NB4 (cell line): ENCODE measurements at places on chromosomes 12 and 14.
A peak's percentile ranks its signal among the peaks of the same experiment; 100 is the strongest.

DNA sequence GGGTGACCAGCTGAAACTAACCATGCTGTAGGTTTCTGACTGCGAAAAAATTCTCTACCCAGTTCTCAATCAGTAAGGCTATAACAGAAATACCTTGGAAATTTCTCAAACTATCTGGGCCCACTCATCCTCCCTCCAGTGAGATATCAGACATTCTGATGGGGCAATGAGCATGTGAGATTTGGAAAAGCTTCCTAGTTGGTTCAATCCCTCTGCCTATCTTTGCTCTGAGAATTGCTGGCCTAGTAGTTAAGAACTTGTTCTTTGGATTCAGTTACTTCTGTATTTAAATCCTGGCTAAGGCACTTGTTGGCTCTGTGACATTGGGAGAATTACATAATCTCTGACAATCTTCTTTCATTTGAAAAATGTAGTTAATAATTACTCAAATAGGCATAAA is 119.4 kb downstream of the SLC15A5 start:
- DNase-seq = no peak

GRCh38 chr12:121740847-121741246 is 28.3 kb downstream of the TMEM120B start:
- DNase-seq = no peak

DNA sequence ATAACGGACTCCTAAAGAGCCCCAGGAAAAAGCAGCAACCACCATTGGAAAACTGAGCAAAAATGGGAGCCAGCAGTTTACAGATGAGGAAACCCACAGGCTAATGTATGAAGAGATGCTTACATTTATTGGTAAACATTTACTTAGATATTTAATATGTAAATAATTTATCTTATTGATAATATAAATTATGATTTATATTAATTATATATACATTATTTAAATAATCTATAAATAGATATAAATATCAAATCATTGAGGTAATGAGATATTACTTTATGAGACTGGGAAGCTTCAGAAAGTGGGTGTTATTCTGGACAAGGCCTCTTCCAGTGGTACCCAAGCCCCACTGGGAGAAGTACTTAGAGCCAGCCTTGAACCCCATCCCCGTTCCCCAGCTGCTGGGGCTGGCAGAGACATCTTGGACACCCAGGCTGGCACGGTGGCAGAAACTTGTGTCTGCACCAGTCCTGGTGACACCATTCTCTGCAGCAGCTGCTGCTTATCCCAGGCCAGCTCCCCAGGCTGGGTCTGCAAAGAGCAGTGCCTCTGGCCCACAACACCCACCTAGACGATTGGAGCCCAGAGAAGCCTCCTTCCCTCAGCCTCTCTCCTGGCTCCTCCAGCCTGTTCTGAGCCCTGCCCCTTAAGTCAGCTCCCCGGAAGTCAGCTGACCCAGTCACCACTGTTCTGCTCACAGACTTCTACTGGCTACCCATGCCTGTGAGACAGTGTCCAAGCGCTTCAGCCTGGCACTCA is 25.9 kb downstream of the ISCA2 start:
- DNase-seq = no peak

DNA sequence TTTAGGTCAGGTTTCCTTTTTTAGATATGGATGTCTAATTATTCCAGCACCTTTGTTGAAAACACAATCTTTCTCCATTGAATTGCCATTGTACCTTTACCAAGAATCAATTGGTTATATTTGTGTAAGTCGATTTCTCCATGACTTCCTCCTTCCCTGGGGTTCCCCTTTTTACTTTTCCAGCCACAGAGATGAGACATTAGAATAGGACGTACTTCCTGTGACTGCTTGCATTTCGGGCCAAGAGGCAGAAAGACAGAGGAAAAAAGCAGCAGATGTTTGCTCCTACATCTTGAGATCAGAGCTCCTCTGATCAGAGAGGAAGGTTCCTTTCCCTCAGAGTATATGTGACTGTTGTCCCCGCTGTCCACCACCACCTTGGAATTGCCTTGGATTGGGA is 453.7 kb upstream of the RGS6 start:
- DNase-seq = peak; percentile 83

DNA sequence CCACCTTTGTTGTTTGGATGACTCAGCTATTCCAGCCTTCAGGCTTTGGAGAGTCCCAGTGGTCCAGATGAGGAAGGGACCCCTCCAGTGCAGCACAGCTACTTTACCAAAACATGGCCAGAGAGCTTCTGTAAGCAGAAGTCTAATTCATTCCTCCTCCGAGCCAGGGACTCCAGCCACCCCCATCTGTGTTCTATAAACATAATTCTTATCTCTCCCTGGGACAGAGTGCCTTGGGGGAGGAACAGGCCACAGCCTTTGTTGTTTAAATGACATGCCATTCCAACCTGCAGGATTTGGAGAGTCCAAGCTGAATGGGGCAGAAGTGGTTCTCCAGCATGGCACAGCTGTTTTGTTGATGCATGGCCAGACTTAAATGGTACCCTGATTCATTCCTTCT is 994.0 kb downstream of the TRHDE start:
- no peak for DNase-seq

GRCh38 chr12:46660276-46660675 is 165.5 kb downstream of the SLC38A4 start:
- peak; percentile 25 for DNase-seq

- peak; percentile 98 for DNase-seq
Observed at GRCh38 chr12:57771236-57771872, 551 bp downstream of the METTL1 start.

- no peak for DNase-seq
Observed at GRCh38 chr12:100675432-100675831, 101.9 kb downstream of the GAS2L3 start.

DNA sequence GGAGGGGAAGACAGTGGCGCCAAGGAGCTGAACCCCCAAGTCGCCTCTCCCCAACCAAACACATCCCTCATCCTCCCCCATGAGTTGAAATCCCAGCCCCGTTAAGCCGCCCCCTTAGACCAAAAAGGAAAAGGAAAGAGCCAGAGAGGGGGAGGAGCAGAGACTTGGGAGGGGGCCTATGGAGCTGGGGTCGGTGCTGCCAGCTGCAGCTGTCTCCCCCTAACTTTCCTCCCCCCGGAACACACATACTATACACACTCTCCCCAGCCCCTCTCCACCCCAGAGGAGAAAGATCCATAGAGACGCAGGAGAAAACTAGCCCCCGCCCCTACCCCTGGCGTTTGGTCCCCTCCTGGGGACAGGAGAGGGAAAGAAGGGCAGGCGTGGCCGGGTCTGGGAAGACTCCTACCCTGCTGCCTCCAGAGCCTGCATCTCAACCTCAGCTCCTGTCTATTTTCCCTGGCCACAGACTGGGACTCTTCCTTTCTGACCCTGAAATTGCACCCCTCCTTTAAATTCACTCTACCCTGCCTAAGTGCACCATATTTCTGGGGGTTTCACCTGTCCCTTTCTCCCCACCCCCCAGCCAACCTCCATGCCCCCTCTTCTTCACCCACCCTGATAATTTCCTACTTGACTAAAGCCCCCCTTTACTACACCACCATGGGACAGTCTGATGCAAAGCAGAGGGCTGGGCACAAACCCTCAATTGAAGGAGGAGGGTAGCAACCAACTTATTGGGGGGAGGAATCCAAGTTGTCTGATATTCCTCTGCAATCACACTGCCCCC is 1.7 kb upstream of the HOXC9 start:
- DNase-seq = no peak

GRCh38 chr12:108633081-108633533 is 587 bp downstream of the SELPLG start:
- DNase-seq = no peak

DNA sequence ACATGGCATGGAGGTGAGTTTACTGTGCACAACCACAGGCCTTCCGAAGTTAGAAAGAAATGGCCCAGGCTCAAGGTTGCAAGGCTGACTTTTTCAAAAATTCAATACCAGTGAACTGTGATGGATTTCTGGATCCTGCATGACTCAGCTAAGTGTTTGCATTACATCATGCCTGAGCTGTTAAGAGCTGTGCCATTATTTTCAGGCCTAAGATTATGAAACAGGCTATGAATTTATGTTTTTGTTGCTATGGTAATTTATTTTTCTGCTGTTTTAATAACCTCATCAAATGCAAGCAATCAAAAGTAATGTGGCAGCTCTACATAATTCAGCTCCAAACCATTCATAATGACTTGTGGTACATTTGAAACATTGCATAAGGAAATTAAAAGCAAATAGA is 457.7 kb upstream of the TMEM132C start:
- peak; percentile 18 for DNase-seq

DNA sequence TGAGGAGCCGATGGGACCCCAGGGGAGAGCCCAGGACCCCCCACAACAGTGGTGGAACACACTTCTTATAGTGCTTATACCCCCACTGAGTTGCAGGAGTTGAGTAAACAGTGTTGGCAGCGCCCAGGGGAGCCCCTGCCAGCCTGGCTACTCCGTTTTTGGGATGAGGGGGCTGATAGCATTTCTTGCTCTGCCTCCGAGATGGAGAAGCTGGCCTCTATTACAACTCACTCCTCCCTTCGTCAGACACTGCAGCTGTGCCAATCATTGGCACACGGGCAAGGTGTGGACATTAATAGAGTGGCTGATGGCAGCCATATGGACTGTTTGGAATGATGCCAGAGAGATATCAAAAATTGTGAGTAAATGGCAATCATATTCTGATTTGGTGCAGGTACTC is 94.9 kb upstream of the TMPO start:
- no peak for DNase-seq

DNA sequence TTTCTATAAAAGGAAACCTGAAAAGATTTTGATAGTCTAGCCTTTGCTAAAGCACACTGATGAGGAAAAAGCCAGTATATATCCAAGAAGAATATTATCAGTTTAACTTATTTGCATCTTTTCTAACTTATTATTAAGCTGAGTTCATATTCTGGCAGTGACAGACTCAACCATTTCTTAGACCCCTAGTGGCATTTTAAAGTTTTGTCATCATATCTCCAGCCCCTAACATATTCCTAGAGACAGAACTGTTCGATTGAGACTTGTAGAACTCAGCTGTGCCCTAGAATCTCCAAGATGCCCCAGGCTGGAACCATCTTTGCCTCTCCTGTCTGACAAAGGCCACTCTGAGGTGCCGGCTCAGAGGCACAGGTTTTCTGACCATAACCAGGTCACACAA is 365.6 kb downstream of the NELL2 start:
- DNase-seq = no peak

DNA sequence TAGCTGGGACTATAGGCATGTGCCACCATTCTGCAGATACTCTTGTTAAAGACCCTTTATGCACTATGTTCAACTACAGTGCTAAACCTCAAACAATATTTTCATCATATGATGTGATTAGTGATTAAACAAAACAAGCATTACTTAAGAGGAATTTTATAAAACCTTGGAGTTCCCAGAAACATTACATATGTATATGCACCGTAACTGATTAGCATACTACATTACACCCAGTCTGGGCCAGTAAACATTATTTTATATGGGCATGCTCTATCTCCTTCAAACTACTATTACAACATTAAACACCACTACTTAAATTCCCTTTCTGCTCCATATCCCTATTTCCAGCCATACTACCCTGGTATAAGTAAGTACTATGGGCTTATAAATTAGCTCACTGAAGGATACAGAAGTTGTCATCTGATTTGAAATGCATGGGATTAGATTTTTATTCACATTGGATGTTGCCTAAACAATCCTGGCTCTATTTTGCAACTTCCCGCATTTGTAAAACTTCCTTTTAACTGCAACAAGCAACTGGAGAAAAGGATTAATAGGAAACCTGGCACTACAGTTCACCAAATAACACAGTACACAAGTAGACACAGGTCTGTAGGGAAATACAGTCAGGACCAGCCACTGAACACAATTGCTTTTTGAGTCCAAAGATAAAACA is 205.8 kb downstream of the MED13L start:
- no peak for DNase-seq

DNA sequence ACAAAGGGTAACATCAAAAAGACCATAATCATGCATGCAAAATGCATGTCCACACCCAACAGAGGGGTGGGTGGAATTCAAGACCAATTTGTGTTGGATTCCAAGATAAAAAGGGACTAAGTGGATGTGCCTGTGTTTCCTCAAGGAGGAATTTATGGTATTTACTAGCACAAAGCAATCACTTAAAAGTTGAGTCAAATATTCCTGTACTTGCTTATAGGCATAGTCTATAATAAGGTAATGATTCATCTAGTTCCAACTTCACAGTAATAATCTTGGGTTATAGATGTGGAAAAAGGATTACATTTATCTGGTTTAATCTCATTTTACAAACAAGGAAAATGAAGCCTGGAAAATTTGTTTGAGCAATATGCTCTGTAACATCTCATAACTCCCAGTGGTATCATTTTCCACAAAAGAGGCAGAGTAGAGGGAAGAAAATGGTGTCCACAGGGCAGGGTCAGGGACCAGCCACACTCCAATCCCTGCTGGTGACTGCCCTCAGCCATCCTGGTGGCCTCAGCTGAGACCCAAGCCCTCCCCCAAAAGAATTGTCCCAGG is 80.8 kb upstream of the REP15 start:
- no peak for DNase-seq

DNA sequence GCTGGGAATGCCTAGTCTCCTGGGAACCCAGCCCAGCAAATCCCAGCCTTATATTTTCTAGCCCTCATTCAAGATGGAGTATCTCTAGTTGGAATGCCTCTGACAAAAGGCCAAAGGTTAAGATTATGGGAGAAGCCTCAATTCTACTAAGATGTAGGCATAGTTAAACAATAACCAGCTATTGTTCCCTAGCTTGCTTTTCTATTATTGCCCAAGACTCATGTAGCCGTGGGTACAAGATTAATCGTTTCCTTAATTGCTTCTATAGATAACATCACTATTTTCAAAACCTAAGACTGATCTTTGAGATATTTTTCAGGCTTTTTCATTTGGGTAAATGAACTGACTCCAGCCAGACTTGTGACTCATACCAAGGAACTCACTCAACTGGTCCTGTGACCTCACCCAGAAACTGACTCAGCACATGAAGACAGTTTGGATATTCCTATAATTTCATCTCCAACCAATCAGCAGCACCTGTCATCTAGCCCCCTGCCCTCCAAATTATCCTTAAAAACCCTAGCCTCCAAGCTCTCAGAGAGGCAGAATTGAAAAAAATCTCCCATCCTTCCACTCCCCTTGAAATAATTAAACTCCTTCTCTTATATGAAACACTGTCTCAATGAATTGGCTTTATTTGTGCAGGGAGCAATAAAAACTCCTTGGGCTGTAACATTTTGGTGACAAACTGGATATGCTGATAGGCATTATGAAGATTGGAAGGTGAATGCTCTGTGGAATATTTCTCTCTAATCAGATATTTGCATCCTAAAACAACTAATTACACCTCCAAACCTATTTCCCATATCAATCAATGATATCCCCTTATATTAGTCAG is 589.0 kb downstream of the C12orf50 start:
- DNase-seq = peak; percentile 19

GRCh38 chr14:54567639-54568561 is 972 bp downstream of the SAMD4A start:
- peak; percentile 53 for DNase-seq
